ENCODE measurements at places on chromosomes 2 and 18.
A peak's percentile ranks its signal among the peaks of the same experiment; 100 is the strongest.

- DNase-seq = no peak
These were observed 905.6 kb downstream of the SOCS6 start for GRCh38 chr18:71194438-71194837.

- no peak for DNase-seq
These were observed 61.6 kb upstream of the CYRIA start for GRCh38 chr2:16727256-16727655.

DNA sequence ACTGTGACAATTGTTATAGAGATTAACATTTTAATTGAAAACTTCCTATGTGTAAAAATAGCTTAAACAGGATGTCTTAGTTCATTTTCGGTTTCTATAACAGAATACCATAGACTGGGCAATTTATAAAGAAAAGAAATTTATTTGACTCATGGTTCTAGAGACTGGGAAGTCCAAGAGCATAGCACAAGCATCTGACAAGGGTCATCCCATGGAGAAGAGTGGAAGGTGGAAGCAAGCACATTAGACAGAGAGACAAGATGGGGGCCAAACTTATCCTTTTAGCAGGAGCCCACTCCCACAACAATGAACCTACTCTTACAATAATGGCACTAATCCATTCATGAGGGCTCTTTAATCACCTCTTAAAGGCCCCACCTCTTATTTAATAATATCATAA, 100.3 kb downstream of the FAM161A start:
- no peak for DNase-seq

- DNase-seq = no peak
These were observed 62.6 kb downstream of the TRPM8 start for GRCh38 chr2:233979748-233980147.

DNA sequence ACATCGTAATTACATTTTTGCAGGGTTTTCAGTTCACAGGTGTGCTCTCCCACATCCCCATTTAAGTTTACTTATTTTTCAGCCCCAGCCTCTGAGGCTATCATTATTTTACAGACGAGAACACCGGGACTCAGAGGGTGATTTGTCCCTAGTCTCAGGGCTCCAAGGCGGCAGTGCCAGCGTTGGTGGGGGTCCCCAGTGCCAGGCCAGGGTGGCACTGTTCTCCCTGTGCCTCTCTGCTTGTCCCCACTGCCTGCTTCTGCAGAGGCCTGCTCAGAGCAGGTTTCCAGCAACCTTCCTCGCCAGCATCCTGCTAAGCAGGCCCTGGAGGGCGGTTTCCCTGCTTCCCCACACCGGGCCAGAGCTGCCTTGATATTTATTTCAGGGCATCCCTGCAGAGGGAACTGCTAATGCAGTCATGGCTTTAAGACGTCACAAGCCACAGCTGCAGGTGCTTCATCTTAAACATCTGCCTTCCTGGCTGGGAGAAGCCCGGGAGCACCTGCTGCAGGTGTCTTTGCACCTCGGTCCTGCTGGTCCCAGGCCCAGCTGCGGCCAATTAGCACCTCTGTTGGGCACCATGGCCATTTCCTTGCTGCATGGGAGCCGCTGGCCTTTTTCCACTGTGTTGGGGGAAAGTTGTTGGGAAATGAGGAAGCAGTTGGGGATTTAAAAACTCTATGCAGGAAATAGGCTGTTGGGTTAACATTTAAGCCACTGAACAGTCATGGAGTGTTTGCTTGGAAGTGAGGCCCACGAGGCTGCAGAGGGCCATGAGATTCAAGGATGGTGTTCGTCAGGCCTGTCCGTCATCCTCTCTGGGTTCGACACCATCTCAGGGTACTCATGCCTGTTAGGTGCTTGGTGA, 22.8 kb downstream of the HPCAL1 start:
- DNase-seq = no peak

- DNase-seq = peak; percentile 46
These were observed 105.2 kb downstream of the NETO1 start for GRCh38 chr18:72762515-72763122.

DNA sequence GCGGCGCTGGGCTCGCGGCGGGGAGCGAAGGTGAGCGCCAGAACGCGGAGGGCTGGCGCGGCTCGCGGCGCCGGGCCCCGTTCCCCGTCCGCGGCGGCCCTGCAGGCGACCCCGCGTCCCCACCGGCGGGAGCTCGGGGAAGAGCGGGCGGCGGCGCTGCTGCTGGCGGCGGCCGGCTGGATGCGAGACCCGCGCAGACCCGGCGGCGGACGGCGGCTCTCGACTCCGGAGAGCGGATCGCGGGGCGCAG, 213 bp downstream of the DOK6 start:
- no peak for DNase-seq

DNA sequence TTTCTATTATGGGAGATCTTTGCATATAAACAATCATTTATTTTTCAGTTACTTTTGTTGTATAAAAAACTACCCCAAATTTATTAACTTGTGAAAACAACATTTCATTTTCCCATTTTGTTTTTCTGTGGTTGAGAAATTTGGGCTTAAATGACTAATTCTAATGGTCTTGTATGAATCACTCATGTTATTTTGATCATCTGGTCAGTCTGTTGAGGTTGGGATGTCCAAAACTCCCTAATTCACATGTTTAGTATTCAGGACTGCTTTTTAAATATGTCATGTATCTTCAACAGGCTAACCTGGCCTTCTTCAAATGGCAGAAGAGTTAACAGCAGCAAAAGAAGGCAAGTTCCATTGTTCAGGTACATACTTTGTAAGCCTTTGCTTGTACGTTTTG, 788.1 kb downstream of the TRIB2 start:
- DNase-seq = no peak

- no peak for DNase-seq
These were observed 470.9 kb upstream of the SPHKAP start for GRCh38 chr2:228652366-228652765.

DNA sequence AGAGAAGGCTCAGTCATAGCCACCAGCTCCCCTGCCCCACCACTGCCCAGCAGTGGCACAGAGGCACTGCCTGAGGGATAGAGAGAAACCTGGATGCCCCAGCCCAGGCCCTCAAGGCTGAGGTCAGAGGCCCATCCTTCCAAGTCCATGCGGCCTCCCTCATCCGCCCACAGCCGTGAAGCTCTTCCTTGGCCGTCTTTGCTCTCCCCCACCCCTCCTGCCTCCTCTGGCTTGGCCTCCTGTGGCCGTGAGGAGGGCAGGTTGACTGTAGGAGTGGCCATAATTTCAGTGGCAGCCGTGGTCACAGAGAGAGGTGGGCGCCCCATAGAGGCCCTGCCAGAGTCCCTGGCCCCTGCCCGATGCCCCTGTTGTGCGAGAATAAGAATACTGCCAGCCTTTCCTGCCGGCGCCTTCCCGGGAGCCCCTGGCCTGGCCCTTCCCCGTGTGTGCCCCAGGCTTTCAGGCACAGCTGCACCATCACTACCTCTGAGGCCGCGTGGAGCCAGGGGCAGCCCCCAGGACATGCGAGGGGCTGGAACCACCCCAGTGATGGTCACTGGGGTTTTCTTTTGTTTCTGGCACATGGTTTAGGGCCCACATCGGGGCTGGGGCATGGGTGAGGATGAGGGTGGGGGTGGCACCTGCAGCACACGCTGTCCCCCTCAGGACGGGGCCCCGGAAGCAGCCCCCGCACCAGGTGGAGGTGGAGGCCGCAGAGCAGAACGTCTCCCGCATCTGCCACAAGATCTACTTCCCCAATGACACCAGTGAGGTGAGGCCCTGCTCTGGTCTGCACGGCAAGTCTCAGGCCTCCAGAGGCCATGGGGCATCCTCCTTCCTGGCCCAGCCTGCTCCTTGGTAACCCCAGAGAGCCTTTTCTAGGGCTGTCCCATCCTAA, 13.1 kb upstream of the GPR17 start:
- no peak for DNase-seq

GRCh38 chr18:56522816-56523215, 115.6 kb downstream of the TXNL1 start:
- DNase-seq = no peak

GRCh38 chr18:8750954-8751415, 45.6 kb downstream of the MTCL1 start:
- no peak for DNase-seq

- DNase-seq = no peak
These were observed 250.5 kb upstream of the MYT1L start for GRCh38 chr2:2581331-2582159.

GRCh38 chr2:226664140-226664539, 135.5 kb downstream of the IRS1 start:
- no peak for DNase-seq

DNA sequence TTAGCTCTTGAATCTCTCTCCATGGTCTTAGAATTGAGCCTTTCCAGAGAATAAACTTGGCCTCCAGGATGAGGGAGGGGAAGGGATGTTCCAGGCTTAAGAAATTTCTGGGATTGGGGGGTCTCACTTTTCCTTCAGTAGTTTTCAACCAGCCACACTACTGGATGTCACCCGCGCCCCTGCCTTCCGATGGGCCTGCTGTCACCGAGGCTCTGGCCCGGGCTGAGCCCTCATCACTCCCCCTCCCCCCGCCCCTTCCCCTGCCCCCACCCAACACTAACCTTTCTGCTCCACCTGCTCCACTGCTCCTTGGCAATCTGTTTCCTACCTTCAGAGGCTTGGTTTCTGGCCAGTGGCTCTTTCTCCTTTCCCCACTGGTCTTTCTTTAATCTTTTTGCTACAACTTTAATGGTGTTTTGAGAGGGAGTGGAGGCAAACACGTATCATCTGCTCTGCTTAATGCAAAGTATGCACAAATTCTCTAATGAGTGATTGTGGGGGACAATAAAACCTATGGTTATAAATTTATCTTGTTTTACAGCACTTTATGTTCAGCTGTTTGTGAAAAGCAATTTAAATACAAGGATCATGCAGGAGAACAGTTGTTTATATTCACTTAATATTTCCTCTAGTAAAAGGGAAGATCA, 155.1 kb downstream of the WDSUB1 start:
- no peak for DNase-seq

GRCh38 chr18:23226391-23226790, 91.1 kb downstream of the CABLES1 start:
- DNase-seq = no peak

DNA sequence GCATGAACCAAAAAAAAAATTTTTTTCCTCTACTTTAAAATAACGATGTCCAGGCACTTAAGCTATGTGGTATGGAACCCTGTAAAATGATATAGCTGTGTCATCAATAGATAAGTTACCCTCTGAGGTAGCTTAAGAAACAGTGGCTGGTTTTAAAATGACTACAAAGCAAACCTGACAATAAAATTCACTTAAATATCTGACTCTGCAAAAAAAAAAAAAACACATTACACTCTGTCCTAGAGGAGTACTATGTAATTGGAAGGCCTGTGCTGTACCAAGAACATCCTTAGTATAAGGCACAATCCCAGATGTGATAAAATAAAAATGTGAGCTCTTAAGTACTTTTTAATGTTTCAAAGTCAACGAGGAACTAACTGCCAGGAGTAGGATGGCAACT, 322.4 kb downstream of the ALK start:
- DNase-seq = no peak

GRCh38 chr2:138267161-138267901, 234.2 kb upstream of the SPOPL start:
- DNase-seq = no peak

DNA sequence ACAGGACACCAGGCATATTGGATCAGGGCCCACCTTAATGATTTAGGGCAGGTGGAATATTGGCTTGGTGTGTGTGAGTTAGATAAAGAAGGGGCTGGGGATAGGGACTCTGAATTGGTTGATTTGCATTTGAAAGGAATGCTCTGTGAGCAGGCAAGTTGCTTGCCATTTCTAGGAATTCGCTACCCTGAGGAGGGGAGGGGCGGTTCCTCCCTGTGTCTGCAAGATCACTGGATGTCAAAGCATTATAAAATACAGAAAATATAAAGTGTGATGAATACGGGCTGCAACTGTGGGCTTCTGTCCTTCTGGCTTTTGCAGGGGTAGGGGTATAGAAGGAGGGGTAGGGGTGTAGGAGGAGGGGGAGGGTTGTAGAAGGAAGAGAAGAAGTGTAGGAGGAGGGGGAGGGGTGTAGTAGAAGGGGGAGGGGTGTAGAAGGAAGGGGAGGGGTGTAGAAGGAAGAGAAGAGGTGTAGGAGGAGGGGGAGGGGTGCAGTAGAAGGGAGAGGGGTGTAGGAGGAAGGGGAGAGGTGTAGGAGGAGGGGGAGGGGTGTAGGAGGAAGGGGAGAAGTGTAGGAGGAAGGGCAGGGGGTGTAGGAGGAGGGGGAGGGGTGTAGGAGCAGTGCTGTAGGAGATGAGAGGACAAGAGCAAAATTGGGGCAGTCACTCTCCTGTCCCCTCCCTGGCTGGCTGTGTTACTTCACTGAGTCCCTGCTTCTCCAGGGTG, 238.0 kb upstream of the COPS8 start:
- DNase-seq = no peak

GRCh38 chr2:222034058-222034457, 264.7 kb downstream of the PAX3 start:
- DNase-seq = no peak

DNA sequence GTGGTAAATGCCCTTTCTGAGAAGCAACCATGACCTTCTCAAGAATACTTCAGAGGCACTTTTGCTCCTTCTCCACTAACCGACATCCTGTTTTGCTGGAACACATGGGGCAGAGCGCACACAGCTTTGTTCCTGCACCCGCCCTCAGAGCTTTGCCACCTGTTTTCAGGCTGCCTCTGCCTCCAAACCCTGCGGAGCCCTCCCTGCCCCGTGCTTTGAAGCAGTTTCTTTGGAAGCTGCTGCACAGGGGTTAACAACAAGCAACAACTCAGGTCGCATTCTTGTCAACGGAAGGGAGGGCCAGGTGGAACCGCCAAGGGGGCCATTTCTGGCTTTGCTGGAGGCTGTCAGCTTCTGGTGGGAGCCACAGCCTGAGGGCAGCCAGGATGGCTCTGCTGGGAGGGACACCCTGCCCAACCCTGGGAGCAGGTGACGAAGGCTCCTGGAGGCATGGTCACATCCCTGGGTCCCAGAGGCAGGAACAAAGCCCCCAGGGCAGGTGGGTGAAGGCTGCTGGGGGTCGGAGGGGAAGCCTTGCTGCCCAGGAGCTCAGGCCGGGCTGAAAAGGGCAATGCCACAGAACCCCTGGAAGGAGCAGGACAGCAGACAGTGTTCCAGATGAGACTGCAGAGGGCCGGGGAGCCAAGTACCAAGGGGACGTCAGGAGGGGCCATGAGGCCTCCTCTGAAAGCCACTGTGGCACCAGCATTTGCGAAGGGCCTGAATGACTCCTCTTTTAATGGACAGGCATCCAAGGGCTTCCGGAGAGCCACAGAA, 46.8 kb downstream of the MRPS5 start:
- DNase-seq = no peak

DNA sequence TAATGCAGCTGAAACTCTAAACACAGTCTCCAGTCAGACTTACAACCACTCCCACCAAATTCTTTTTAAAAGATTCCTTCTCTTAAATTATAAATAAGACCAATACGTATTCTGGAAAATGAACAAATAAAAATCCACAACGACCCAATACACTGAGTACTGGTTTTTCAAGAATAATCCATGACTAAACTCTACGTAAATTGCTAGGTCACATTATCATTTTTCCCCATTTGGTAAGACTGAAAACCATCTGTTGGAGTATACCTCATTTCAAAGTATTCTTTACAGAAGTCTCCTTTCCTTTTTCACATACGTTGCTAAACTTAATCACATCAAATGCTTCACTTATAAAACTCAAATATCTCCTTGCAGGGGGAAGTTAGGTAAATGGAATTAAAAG, 6.0 kb downstream of the ZNF516 start:
- no peak for DNase-seq

GRCh38 chr18:55509631-55510324, 78.2 kb downstream of the TCF4 start:
- DNase-seq = no peak
